ENCODE measurements at places on chromosomes 2 and 18.

DNA sequence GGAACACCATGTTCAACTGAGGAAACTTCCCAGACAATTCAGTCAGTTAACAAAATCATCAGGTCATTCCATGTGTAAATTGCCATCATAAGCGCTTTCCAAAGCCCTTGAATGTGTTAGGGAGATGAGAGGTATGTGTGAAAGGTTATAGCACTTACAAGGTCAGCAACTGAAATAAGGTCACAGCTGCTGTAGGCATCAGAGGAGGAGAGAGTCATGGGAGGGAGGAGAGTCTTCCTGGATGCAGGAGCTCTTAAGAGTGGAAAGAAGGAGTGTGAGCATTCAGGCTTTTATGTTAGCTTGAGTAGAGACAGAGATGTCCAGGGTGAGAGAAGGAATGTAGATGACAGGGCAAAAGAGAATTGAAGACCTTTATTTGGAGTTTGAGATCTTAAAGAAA is 67.0 kb downstream of the CAB39 start:
- DNase-seq, result no peak

DNA sequence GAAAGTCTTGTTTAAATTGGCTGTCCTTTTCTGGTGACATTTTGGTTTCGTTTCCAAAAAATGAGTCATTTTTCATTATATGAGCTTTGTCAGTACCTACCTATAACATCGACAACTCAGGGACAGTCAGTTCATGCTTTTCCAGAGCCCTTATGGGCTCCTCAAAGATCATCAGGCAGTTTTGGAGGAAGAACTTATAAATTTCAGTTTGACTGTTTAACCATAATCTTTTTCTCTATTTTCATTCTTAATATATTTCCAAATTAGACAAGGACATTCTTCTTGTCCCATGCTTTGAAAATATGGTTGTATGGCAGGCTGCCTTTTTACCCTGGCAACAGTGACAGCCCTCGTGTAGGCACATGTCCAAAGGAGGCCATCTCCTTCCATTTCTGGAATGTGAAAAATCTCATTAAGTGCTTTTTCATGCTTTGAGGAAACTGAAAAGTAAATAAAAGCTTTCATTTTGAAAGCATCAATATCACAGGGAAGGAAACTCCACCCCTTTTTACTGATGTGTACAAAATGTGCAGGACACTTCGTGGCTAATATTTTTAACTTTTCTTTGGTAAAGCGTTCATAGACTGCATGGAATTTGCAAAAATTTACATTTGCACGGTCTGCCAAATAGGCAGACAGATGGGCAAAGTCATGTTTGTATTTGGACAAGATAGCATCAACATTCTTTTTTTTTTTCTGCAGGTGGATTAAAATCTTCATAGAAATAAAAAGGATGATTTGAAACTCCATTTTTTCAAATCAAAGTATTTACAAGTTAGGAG is 7.2 kb upstream of the PROC start:
- DNase-seq, result no peak

- DNase-seq, result no peak
These were observed 90.0 kb downstream of the CDC42EP3 start for GRCh38 chr2:37581433-37581832.

- DNase-seq, result no peak
These were observed 46.7 kb upstream of the ATP5MC3 start for GRCh38 chr2:175228179-175228578.

DNA sequence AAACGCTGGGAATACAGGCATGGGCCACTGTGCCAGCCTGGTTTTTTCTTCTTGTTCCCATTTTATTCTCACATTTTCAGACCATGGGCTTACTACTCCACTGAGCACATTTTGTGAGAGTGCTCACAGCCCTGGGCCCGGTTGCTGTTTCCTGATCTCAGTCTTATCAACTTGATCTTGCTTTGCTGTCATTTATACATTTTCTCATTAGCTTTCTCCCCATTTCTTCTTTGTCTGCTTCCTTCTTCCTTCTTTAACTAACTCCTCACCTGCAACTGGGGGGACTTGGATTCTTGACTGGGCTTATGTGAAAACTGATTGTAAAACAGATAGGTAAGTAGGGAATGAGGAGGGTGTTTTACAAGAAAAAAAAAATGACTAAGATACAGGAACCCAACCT is 117.3 kb downstream of the PLB1 start:
- DNase-seq, result no peak

DNA sequence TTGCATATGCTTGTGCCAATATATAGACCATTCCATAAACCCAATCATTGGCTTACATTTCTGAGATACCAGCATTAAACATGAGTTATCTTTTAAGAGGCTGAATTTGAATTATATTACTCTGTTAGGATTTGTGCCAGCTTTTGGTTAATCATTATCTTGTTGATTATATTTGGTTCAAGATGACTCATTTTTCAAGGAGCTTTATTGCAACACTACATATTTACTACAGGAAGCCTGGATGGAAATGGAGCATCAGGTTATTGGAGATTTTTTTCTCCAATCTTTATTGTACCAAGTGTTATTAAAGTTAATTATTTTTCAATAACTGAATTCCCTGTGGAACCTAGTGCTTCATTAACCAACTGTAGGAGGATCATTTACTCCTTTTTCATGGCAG is 26.4 kb downstream of the EML4 start:
- DNase-seq, result no peak

- DNase-seq, result no peak
These were observed 211.6 kb upstream of the SMAD7 start for GRCh38 chr18:49162226-49162864.

- no peak for DNase-seq
These were observed 109.9 kb upstream of the ID2 start for GRCh38 chr2:8571792-8572499.

DNA sequence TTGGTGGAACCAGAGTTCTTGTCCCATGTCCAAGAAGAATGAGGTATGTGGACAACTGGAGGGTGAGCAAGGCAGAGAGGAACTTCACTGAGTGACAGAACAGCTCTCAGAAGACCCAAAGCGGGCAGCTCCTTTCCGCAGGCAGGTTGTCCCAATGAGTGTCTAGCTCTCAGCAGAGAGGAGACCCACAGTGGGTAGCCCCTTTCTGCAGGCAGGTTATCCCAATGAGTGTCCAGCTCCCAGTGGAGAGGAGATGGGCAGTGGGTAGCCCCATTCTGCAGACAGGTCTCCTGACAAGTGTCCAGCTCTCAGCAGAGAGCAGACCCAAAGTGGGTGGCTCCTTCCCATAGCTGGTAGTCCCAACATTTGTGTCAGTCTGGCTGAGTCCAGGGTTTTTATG is 69.6 kb downstream of the SRBD1 start:
- no peak for DNase-seq

DNA sequence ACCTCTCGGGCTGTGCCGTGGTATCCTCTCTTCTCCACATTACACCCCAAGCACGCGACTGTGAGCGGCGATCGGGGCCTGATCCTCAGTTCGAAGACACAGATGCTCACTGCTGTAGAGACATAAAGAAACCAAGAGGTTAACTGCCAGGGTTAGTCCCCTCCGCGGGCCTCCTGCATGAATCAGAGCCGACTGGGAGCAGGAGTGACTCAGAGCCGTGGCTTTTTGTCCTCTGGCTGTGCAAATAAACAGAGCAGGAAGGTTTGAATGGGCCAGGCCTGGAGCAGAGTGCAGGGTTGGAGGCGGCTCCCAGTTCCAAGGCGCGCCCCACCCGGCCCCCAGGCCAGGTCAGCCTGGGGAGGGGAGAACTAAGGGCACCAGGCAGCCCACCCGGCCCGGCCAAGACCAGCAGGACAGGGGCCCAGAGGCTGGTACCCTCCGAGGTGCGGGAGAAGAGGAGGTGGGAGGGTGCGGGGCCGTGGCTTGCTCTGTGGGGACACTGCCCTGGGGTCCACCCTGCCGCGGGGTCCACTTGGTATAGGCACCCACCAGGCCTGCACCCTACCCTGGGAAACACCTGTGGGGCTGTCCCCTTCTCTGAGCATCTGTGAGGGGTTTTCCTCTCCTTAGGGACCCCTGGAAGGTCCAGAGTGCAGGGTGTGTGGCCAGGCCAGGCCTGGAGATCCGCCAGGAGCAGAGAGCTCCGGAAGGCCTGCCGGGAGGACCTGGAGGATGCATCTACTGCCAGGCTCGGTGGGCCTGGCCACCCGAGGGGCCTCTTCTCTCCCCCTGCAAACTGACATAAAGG is 16.5 kb downstream of the TWIST2 start:
- DNase-seq, result peak; percentile 30

- no peak for DNase-seq
These were observed 11.7 kb downstream of the COPS8 start for GRCh38 chr2:237097326-237097910.

DNA sequence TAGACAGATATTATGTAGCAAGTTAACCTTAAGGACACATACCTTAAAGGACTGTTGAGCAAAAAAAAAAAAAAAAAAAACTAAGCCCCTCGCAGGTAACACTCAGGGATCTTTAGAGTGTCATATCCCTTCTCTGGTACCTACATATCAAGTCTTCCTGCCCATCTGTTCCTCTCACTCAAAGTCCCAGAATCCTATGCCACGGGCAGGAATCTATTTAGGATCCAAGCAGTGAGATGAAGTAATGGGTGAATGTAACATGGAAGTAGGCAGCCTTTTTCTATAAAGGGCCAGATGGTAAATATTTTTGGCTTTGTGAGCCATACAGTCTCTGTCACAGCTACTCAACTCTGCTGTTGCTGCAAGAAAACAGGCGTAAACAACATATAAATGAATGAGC is 496.7 kb downstream of the STK39 start:
- DNase-seq, result no peak

DNA sequence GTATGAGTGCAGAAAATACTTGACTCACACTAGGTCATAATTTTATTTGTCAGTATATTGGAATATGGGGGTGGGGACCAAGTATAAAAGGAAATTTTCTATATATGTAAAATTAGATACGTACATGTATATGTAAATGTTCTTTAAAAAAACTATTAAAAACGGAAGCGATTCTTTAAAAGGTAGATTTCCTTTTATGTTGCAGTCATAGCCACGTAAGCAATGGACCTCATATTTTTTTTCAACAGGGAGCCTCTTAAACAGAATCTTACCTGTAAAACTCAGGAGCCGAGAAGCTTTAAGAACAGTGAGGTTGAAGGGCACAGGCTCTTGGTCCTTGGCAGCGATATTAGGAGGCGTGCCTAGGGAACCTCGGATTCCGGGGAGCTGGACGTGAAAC is 3.3 kb downstream of the RHBDD1 start:
- DNase-seq, result no peak

GRCh38 chr2:9261231-9261883 is 54.7 kb downstream of the ASAP2 start:
- no peak for DNase-seq

GRCh38 chr2:200430017-200430416 is 79.9 kb downstream of the KCTD18 start:
- no peak for DNase-seq

GRCh38 chr2:14520385-14520945 is 112.1 kb upstream of the LRATD1 start:
- DNase-seq, result no peak

DNA sequence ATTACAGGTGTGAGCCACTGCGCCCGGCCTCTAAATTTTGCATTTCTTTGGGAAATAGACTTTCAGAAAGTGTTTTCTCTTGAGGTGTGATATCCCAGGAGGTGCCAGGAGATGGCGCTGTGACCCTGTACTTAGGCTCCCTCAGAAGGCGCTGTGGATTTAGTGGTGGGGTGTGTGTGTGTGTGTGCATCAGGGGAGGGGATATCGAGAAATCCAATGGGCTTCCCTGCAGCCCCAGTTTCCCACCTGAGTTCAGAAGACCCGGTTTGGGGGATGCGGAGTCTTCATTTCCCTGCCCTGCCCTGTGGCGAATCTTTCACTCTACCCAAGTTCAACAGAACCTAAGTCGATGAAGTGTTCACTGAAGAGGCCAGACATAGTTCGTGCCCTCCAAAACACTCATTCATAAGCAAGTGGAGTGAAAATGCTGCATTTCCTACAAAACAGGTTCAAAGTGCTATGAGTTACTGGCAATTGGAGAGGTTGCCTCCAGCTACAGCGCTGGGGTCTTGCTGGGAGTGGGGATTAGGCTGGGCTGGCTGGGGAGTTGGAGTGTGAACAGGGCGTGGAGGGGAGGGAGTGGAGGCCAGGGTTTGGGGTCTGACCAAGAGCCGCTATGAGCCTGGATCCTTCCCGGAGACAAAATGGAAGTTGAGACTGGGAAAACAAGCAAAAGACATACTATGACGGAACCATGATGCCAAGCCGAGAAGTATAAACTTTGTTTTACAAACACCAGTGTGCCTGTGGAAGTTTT is 6.5 kb upstream of the WNT6 start:
- DNase-seq, result peak; percentile 50

DNA sequence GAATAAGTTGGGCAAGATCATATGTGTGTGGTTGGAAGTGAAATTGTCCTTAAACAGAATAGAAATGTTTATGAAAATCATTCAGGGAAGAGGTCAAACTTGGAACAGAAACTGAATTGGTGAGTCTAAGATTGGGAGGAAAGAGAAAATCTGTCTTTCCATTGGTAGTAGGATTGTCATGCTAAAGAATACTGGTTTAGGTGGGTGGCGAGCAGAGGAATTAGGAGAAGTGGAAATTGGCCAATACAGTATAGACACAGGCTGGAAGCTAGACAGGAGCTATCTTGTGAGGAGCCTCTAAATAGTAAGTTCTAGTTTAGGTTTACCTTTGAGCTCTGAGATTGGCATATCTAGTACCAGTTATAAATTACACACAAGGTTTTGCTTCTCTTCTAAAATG is 80.9 kb upstream of the KYNU start:
- no peak for DNase-seq

- DNase-seq, result no peak
These were observed 1.5 kb upstream of the KLHL30 start for GRCh38 chr2:238136820-238137537.

- DNase-seq, result no peak
These were observed 106.3 kb downstream of the RNF144A start for GRCh38 chr2:7023542-7023941.

- no peak for DNase-seq
These were observed 415.2 kb upstream of the NETO1 start for GRCh38 chr18:73283032-73283431.

DNA sequence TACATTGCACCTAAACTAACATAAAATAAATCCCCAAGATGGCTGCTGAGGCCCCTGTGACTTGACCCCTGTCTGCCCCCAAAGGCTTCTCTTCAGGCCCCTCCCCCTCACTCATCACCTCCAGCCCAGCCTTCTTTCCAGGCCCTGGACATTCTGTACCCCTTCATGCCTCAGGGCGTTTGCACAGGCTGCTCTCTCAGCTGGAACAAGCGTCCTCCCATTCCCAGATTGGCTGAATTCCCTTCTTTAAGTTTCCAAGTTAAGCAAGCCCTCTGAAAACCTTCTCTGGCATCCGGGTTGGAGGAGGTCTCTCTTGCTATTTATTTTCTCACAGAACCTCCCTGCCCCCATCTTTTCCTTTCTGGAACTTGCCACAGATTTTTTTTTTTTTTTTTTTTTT is 165.2 kb upstream of the BCL2L11 start:
- no peak for DNase-seq

GRCh38 chr2:223570784-223571183 is 31.4 kb downstream of the SCG2 start:
- no peak for DNase-seq

Measured in activated CD4-positive, alpha-beta T cell treated with anti-CD3 and anti-CD28 coated beads, Interleukin-2, amount 50 U/mL, for 24 hours (primary cell).